ENCODE measurements at places on chromosomes 16 and 17.

DNA sequence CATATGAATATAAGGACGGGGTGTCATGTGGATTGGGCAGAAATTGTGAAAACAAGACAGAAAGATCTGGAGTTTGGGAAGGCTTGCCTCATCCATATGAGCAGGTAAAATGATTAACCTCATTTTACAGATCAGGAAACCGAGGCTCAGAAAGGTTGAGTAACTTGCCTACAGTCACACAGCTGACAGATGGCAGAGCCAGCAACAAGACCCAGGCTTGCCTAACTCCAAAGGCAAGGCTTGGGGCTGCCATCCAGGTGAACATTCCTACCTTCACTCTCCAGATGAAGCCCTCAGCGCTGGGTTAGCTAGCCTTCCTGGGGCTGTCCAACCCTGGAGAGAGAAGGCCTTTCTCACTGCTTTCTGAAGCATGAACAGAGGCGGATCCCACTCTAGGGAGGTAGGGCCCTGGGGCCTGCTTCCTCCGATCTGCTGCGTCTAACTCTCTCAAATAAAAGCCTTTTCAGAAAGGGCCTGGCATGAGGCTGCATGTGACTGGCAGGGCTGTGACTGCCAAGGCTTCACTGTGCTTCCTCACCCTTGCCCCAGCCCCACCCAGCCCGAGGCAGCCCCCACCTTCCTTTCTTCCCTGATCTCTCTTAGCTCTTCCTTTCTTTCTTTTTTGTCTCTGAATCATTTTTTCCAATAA is 107.8 kb downstream of the GNAO1 start:
- H3K27me3 ChIP-seq = no peaks in the 10 kb centered on the region
- H3K4me3 ChIP-seq = no peak overlapping the region
- H3K36me3 ChIP-seq = no peaks in the 10 kb centered on the region
- no peaks in the 10 kb centered on the region for H3K4me1 ChIP-seq
- DNase-seq = no peak

DNA sequence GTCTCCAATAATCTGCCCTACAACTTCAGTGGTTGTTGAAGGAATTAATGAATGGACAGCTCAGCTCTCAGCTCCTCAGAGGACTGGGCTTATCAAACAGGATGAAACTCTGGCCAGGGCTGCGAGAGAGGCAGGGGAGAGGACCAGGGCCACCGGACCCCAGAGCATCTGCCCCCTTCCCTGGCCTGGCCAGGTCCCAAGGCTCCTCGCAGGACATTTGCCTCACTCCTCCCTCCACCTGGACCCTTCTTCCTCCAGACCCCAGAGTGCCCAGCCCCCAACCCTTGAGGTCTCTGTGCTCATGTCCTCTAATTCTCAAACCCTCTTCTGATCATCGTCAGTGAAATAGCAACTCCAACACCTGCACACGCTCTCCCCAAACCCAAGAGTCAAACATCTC is 3.7 kb downstream of the CD300C start:
- no peaks in the 10 kb centered on the region for H3K36me3 ChIP-seq
- H3K4me3 ChIP-seq = no peak overlapping the region
- no peaks in the 10 kb centered on the region for H3K4me1 ChIP-seq

GRCh38 chr16:67953641-67954375 is 9.9 kb upstream of the LCAT start:
- DNase-seq = no peak
- H3K27me3 ChIP-seq = no peaks in the 10 kb centered on the region
- peaks cover 47% of the 10 kb centered on the region for H3K36me3 ChIP-seq
- peaks cover 7% of the 10 kb centered on the region for H3K4me1 ChIP-seq
- H3K4me3 ChIP-seq = no peak overlapping the region
- H3K27ac ChIP-seq = no peak overlapping the region

DNA sequence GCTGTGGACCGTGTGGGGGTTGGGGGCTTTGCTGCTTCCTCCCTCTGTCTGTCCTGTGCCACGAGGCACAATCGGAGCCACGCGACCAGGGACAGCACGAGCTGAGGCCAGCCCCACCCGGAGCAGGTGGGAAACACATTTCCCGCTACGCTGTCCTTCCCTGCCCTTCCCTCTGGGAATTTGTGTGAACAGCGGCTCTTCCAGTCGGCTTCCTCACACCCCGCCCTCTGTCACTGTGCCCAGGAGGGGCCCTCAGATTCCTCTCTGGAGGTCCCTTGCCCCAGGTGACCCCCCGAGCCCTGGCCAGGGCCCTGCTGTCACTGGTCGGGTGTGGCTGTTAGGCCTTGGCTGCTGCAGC is 19.6 kb downstream of the SPIRE2 start:
- no peaks in the 10 kb centered on the region for H3K27me3 ChIP-seq
- no peaks in the 10 kb centered on the region for H3K36me3 ChIP-seq
- H3K27ac ChIP-seq = no peak overlapping the region

DNA sequence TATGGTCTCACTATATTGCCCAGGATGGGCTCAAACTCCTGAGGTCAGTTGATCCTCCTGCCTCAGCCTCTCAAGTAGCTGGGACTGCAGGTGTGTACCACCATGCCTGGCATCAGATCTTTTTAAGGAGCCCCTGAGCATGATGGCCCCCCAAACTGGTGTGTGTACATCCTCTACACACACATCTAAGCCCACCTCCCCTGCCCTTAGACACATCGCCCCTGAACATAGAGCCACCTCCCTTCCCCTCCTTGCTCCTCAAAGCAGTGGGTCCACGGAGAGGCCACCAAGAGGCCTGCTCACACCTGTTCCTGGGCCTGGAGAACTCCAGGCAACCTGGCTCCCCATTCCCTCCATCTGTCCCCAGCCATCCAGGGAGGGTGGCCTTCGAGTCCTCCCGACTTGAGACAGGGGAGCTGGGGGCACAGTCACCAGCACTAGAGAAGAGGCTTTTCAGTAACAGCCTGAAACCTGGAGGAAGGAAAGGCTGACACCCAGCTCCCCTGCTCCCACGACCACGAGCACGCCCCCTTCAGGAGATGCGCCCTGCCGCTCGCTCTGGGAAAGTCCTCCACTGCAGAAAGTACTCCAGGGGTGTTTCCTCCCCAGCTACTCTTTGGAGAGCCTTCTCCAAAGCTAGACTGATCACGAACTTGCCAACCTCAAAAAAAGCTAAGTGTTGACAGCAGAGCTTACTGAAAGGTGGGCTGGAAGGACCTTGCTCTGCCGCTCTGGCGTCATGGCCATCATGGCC is 12.6 kb upstream of the PRR29 start:
- DNase-seq = no peak
- no peaks in the 10 kb centered on the region for H3K36me3 ChIP-seq
- peaks cover 3% of the 10 kb centered on the region for H3K4me1 ChIP-seq
- H3K4me3 ChIP-seq = no peak overlapping the region
- H3K27me3 ChIP-seq = peaks cover under 1% of the 10 kb centered on the region
- H3K27ac ChIP-seq = no peak overlapping the region

DNA sequence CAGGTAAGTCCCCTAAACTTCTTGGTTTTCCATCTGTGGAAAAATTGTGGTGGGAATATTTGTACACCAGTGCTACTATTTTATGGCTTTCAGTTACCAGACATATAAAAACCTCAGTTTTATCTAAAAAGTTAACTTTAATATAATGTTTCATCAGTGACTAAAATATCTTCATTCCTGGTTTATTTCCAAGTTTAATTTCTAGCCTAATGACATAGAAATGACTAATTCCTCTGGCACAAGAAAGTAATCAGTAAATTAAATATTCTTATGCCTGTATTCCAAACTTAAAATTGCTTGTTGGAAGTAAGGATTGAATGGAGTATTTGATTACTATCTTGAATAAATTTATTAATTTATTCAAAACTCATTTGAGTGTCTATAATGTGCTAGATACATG is 757.0 kb downstream of the CDH11 start:
- DNase-seq = peak; percentile 32
- no peaks in the 10 kb centered on the region for H3K27me3 ChIP-seq
- H3K36me3 ChIP-seq = no peaks in the 10 kb centered on the region
- H3K4me1 ChIP-seq = peaks cover 3% of the 10 kb centered on the region
- no peak overlapping the region for H3K27ac ChIP-seq

GRCh38 chr17:8749616-8750015 is 5.0 kb upstream of the CCDC42 start:
- no peaks in the 10 kb centered on the region for H3K36me3 ChIP-seq
- H3K27me3 ChIP-seq = peaks cover 3% of the 10 kb centered on the region
- no peak overlapping the region for H3K4me3 ChIP-seq
- no peak for DNase-seq

- H3K27ac ChIP-seq = peak overlapping the region; percentile 13
- DNase-seq = peak; percentile 62
- peaks cover 2% of the 10 kb centered on the region for H3K4me1 ChIP-seq
- H3K36me3 ChIP-seq = no peaks in the 10 kb centered on the region
- H3K27me3 ChIP-seq = no peaks in the 10 kb centered on the region
Measured at GRCh38 chr17:76772842-76773525, 35.1 kb downstream of the MFSD11 start.

- no peaks in the 10 kb centered on the region for H3K27me3 ChIP-seq
- H3K36me3 ChIP-seq = peaks cover 21% of the 10 kb centered on the region
- DNase-seq = no peak
- H3K4me3 ChIP-seq = no peak overlapping the region
- no peak overlapping the region for H3K27ac ChIP-seq
- no peaks in the 10 kb centered on the region for H3K4me1 ChIP-seq
Measured at GRCh38 chr16:28202147-28202746, 9.5 kb downstream of the XPO6 start.

DNA sequence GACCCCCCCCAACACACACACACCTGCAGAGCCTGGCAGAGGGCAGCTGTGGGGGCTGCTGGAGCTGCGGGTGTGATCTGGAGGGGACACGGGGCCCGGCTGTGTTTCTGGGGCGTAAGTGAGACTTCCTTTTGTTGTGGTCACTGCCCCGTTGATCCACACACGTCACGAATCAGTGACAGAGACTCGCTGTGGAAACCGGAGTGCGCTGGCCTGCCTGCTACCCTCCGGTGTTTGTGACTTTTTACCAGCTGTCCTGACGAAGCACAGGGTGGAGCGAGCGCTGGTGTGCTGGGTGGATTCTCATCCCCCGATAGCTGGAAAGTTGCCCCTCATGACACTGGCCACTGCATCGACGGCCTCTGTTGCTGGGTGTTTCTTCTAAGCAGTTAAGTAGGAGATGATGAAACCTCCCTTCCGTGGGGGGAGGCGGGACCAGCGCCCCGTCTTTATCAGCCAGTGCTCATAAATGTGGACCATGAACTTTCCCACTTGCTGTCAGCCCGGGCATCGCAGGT is 2.3 kb downstream of the METRNL start:
- peaks cover 8% of the 10 kb centered on the region for H3K27me3 ChIP-seq
- H3K27ac ChIP-seq = peak overlapping the region; percentile 77
- no peak for DNase-seq
- peak overlapping the region; percentile 38 for H3K4me3 ChIP-seq
- peaks cover 24% of the 10 kb centered on the region for H3K4me1 ChIP-seq
